Frontal cortex (tissue), 4 donors: ENCODE measurements at places on chromosomes 3 and 15. TPM values are rescaled to one million over a fixed set of nuclear protein-coding genes. Genes with fewer than 3 reads are reported as not detected.

Gene SLC51B
- not detected for total RNA-seq

Gene ITIH1
- not detected for total RNA-seq

Gene GLCE
- 76.6 TPM for total RNA-seq

Gene CHST13
- under 0.01 TPM for total RNA-seq

Gene SLC25A36
- total RNA-seq, result 119 TPM

Gene FANCD2OS
- not detected for total RNA-seq

Gene FRMD5
- total RNA-seq, result 25.3 TPM

DNA sequence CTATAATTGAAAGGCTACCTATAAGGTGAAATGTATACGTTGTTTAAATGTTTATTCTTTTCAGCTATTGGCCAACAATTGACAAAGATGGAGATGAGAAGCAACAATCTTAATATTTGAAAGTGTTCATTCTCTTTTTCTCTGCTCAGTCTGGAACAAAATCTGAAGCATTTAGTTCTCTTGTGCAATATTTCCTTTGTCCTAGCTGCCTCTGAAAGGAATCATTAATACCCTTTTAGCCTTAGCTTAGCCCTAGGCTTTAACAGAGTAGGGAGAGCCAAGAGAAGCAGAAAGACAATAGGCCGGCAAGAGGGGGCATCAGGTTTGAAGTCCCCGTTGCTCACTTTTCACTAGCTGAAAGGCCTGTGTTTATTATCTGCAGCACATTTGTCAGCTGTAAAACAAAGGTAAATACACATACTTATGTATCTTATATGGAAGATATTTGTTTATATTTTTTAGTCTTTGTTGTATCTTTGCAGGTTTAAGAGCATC is 422.5 kb upstream of the SEMA6D start:
- DNase-seq, result no peak

GRCh38 chr3:197295871-197296270 is 2.5 kb downstream of the DLG1 start:
- no peak for DNase-seq

DNA sequence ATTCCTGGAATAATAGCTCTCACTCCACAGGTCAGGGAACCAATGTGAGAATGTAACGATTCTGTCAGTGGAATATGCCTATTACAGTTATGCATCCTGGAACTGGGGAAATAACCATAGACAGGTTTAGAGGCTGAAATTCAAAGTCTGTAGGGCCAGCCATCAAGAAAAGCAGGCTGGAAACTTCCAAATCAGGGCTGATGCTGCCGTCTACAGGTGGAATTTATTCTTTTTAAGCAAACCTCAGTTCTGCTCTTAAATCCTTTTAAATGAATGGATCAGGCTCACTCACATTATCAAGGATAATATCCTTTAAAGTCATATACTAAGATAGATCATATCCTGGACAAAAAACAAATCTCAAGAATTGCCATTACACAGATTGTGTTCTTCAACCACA is 699.8 kb downstream of the NR2F2 start:
- no peak for DNase-seq

GRCh38 chr3:120497336-120497735 is 46.5 kb upstream of the FSTL1 start:
- no peak for DNase-seq

- no peak for DNase-seq
Observed at GRCh38 chr3:171427771-171428320, 32.4 kb downstream of the TNIK start.

DNA sequence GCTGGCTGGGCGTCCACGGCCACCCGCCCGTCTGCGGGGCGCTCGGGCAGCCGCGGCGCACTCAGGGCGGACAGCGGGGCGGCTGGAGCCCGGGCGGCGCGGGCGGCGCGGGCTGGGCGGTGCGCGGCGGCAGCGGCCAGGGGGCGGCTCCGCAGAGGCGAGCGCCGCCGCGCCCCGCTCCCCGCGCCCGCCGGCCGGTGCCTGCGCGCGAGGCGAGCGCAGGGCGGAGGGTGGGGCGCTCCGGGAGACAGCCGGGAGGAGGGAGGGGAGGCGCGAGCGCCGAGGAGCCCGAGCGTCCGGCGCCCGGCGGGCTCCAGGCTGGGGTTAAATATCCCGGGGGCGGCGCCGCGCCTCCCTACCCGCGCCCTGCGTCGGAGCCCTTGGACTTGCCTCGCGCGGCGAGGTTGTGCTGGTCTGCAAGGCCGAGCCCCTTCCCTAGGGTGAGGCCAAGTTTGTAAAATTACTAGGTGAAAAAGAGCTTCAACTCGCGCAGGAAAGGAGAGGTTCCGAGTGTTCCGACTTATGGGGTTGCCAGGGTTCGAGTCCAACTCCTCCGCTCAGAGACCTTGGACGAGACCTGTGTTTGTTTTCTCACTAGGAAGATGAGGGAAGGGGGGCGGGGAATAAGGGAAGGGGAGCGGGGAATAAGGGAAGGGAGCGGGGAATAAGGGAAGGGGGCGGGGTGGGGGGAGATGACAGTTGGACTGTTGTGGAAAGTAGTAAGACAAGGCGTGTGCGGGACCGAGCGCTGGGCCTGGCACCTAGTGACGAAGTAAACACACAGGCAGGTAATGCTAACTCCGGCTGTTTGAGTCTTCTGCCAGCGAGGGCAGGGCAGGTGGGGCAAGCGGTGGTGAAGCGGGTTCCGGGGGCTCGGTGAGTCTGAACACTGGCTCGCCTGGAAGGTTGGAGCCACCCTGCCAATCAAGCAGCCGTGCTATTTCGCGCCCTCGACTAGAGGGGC is at the start of gene TNFAIP8L3:
TSS of gene TNFAIP8L3 (minus strand) at position 301 of the 964 bp plus-strand sequence. CDS start 311 bp downstream, outside the sequence.
- DNase-seq, result peak; percentile 66

- DNase-seq, result no peak
Observed at GRCh38 chr15:65231306-65231705, 20.0 kb upstream of the CILP start.

DNA sequence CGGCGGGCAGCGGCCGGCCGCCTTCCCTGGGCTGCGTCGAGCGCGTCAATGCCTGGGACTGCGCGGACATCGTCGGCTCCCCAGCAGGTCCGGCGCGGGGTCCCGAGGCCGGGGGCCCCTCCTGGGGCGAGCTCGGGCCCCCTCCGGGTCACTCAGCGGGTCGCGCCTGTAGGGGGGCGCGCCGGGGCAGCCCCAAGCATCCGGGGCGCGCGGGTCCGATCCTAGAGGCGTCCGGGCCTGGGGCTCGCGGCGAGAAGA is 725 bp downstream of the TLE3 start:
- DNase-seq, result no peak

DNA sequence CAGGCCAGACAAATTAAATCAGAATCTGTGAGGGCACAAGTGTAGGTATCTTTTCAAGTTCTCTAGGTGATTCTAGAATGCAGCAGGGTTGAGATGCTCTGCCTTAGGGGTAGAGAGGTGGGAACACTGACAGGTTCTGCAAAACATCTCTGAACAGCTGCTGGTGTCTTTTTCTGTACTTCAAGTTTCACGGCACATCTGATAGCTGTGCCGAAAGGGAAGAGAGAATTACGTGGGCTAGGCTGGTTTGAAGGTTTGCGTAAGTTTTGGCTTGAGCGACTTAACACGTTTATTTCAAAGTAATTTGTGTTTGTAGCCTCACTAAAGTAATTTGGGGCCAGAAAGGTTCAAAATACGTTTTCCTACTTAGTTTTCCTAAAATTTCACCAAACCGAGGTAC is 22.5 kb downstream of the PXK start:
- no peak for DNase-seq

- no peak for DNase-seq
Observed at GRCh38 chr3:48708481-48708889, 8.5 kb downstream of the IP6K2 start.

- DNase-seq, result no peak
Observed at GRCh38 chr3:89000886-89001285, 106.5 kb upstream of the EPHA3 start.

GRCh38 chr15:25134546-25134945 is 179.8 kb downstream of the SNRPN start:
- no peak for DNase-seq
